ENCODE measurements at places on chromosomes 7 and 10.

DNA sequence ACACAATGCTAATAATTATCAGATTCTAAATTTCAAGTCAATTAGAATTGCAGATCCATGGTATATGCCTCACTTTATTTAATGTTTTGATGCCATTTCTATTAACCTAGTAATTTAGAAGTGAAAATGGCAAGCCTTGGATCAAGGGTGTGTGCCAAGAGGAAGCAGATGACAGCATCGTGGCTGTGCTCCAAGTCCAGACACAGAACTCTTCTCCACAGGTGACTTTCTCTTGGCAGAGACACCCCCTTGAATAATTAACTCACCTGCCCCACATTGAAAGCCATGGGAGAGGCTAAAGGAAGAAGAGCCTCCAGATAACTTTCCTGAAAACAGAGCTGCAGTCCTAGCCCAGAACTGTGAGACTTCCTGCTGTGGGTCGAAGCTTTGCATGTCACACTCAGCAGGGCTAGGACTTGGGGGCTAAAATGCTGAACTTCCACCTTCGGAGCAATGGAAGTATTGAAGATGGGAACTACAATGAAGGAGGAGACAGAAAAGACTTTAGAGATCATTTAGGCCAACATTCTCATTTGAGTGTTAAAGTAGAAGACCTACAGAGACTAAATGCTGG is 996 bp upstream of the C10orf90 start:
- H3K36me3 ChIP-seq = no peaks in the 10 kb centered on the region
- H3K4me3 ChIP-seq = no peak overlapping the region
- no peak for DNase-seq

- peaks cover 15% of the 10 kb centered on the region for H3K4me1 ChIP-seq
- H3K27me3 ChIP-seq = no peaks in the 10 kb centered on the region
- H3K4me3 ChIP-seq = no peak overlapping the region
- DNase-seq = no peak
Measured at GRCh38 chr7:72492461-72493065, 80.4 kb upstream of the CALN1 start.

GRCh38 chr7:105822806-105823205 is 53.6 kb downstream of the ATXN7L1 start:
- H3K36me3 ChIP-seq = peaks cover 7% of the 10 kb centered on the region
- no peaks in the 10 kb centered on the region for H3K27me3 ChIP-seq
- no peak for DNase-seq
- peaks cover 29% of the 10 kb centered on the region for H3K4me1 ChIP-seq

GRCh38 chr10:17348501-17349349 is 105.7 kb downstream of the ST8SIA6 start:
- H3K36me3 ChIP-seq = peaks cover 9% of the 10 kb centered on the region
- H3K4me1 ChIP-seq = peaks cover 5% of the 10 kb centered on the region
- H3K27me3 ChIP-seq = no peaks in the 10 kb centered on the region
- no peak overlapping the region for H3K27ac ChIP-seq
- no peak for DNase-seq

- H3K4me3 ChIP-seq = no peak overlapping the region
- H3K36me3 ChIP-seq = no peaks in the 10 kb centered on the region
- no peaks in the 10 kb centered on the region for H3K27me3 ChIP-seq
- H3K27ac ChIP-seq = no peak overlapping the region
- no peaks in the 10 kb centered on the region for H3K4me1 ChIP-seq
Measured at GRCh38 chr10:17984056-17984455, 32.3 kb downstream of the SLC39A12 start.

DNA sequence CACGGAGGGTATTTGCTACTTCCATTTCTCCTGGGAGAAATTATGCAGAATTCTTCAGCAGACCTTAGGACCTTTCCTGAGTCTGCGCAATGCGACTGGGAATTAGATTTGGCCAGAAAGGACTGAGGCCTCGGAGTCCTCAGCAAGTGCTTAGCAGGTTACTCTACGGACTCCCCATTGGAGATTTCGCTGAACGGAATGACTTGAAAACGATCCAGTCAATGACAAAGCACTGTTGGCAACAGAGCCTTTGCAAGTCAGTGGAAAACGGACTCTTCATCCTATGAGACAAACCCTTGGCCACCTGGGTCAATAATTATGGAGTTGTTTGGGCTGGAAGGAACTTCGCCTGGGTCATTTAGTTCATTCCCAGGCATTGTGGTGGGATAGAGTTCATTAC is 107.4 kb downstream of the FAM204A start:
- H3K4me3 ChIP-seq = no peak overlapping the region
- H3K27ac ChIP-seq = no peak overlapping the region
- H3K4me1 ChIP-seq = no peaks in the 10 kb centered on the region
- H3K36me3 ChIP-seq = no peaks in the 10 kb centered on the region
- H3K27me3 ChIP-seq = peaks cover 16% of the 10 kb centered on the region

GRCh38 chr10:79018521-79019011 is 50.2 kb upstream of the ZMIZ1 start:
- no peak overlapping the region for H3K4me3 ChIP-seq
- no peak for DNase-seq
- H3K27ac ChIP-seq = no peak overlapping the region
- peaks cover 5% of the 10 kb centered on the region for H3K4me1 ChIP-seq
- H3K27me3 ChIP-seq = no peaks in the 10 kb centered on the region
- H3K36me3 ChIP-seq = peaks cover 4% of the 10 kb centered on the region

DNA sequence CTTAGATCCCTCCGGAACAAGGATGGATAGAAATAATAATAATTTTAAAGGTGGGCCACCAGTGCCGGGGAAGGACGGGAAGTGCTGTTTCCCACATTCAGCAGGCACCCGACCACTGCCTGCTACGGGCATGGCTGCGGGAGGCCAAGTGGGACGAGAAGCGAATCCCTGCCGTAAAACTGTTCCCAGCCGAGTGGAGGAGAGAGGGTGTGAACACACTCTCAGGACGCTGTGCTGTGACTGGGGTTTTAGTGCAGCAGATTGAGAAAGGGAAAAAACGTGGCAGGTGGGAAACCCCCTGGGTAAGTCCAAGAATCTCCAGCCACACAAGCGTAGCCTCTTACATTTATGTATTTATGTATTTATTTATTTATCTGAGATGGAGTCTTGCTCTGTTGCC is 158.8 kb downstream of the DNAJB6 start:
- H3K36me3 ChIP-seq = peaks cover 18% of the 10 kb centered on the region
- H3K4me1 ChIP-seq = peaks cover 18% of the 10 kb centered on the region
- no peak overlapping the region for H3K27ac ChIP-seq
- H3K4me3 ChIP-seq = no peak overlapping the region
- no peak for DNase-seq
- H3K27me3 ChIP-seq = peaks cover 27% of the 10 kb centered on the region

DNA sequence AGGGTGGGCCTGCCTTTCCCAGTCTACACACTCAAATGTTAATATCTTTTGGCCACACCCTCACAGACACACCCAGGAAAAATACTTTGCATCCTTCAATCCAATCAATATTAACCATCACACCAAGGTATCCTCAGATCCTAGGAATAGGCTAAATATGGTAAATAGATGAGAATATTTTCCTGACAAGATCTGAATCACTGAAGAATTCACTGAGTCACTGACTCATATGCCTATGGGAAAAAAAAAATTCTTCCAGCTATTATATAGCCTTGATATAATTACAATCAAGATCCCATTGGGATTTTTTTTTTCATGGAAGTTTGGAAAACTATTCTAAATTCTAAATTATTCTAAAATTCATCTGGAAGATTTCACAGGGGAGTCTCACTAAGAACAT is 65.8 kb downstream of the INHBA start:
- no peak for DNase-seq
- H3K27ac ChIP-seq = no peak overlapping the region
- H3K4me3 ChIP-seq = no peak overlapping the region
- no peaks in the 10 kb centered on the region for H3K36me3 ChIP-seq
- peaks cover 7% of the 10 kb centered on the region for H3K4me1 ChIP-seq
- H3K27me3 ChIP-seq = no peaks in the 10 kb centered on the region

- no peaks in the 10 kb centered on the region for H3K36me3 ChIP-seq
- H3K4me3 ChIP-seq = no peak overlapping the region
- H3K27me3 ChIP-seq = no peaks in the 10 kb centered on the region
- no peaks in the 10 kb centered on the region for H3K4me1 ChIP-seq
- no peak overlapping the region for H3K27ac ChIP-seq
Measured at GRCh38 chr10:23648618-23649017, 209.7 kb downstream of the OTUD1 start.

DNA sequence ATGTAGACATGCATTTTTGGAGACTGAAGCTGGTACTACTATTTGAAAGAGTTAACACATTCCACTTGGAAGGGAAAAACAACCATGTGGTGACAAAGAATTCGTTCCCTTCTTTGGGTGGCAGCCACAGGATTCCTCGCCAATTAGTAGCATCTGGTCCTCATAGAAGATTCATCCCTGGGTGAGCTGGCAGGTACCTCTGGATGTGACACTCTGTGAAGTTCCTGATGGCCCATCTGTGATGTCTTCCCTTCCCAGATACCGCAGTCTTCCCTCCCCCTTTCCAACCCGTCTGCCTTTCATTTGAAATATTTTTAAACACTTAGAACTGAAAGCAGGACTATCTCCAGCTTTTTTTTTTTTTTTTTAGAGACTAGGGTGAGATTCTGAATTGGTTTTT is 569.5 kb downstream of the TYW1 start:
- H3K4me1 ChIP-seq = no peaks in the 10 kb centered on the region
- H3K4me3 ChIP-seq = no peak overlapping the region
- no peaks in the 10 kb centered on the region for H3K27me3 ChIP-seq

- H3K27ac ChIP-seq = no peak overlapping the region
- peaks cover 9% of the 10 kb centered on the region for H3K4me1 ChIP-seq
- no peak for DNase-seq
- no peaks in the 10 kb centered on the region for H3K36me3 ChIP-seq
- no peak overlapping the region for H3K4me3 ChIP-seq
Measured at GRCh38 chr10:95314192-95314918, 23.6 kb upstream of the PDLIM1 start.

GRCh38 chr7:48347230-48347825 is 176.1 kb downstream of the ABCA13 start:
- no peaks in the 10 kb centered on the region for H3K4me1 ChIP-seq
- no peak overlapping the region for H3K4me3 ChIP-seq
- no peaks in the 10 kb centered on the region for H3K27me3 ChIP-seq
- H3K36me3 ChIP-seq = no peaks in the 10 kb centered on the region

- H3K36me3 ChIP-seq = no peaks in the 10 kb centered on the region
- DNase-seq = no peak
- no peaks in the 10 kb centered on the region for H3K4me1 ChIP-seq
- H3K27ac ChIP-seq = no peak overlapping the region
Measured at GRCh38 chr7:94111009-94111408, 106.9 kb upstream of the BET1 start.

DNA sequence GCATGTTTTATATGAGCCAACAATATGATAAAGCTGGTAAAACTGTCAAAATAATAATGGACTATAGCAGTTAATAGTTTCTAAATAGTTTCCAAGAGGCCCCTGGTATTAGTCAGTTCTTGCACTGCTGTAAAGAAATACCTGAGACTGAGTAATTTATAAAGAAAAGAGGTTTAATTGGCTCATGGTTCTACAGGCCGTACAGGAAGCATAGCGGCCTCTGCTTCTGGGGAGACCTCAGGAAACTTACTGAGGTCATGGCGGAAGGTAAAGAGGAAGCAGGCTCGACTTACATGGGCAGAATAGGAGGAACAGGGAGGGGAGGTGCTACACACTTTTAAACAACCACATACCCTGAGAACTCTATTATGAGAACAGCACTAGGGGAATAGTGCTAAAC is 104.6 kb downstream of the PPP1R9A start:
- H3K27ac ChIP-seq = no peak overlapping the region
- H3K36me3 ChIP-seq = no peaks in the 10 kb centered on the region
- H3K27me3 ChIP-seq = no peaks in the 10 kb centered on the region
- no peaks in the 10 kb centered on the region for H3K4me1 ChIP-seq
- no peak for DNase-seq
- no peak overlapping the region for H3K4me3 ChIP-seq

GRCh38 chr10:70588859-70589570 is 13.5 kb downstream of the PRF1 start:
- H3K27me3 ChIP-seq = no peaks in the 10 kb centered on the region
- H3K4me3 ChIP-seq = no peak overlapping the region
- peak; percentile 39 for DNase-seq

DNA sequence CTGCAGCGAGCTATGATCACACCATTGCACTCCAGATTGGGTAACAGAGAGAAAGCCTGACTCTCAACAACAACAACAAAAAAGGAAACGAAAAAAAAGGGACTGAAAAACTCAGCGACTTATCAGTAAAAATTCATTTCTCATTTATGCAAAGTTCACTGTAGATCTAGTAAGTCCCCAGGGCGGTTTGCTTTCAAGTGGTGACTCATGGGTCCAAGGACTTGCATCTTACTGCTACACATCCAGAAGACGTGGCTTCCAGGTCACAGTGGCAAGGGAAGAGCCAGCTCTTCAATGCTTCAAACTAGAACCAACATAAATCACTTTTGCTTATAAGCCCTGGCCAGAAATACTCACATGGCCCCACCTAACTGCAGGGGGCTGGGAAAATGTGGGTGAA is 178.3 kb upstream of the AUTS2 start:
- peaks cover 7% of the 10 kb centered on the region for H3K27me3 ChIP-seq
- no peaks in the 10 kb centered on the region for H3K36me3 ChIP-seq
- no peak for DNase-seq
- no peaks in the 10 kb centered on the region for H3K4me1 ChIP-seq

DNA sequence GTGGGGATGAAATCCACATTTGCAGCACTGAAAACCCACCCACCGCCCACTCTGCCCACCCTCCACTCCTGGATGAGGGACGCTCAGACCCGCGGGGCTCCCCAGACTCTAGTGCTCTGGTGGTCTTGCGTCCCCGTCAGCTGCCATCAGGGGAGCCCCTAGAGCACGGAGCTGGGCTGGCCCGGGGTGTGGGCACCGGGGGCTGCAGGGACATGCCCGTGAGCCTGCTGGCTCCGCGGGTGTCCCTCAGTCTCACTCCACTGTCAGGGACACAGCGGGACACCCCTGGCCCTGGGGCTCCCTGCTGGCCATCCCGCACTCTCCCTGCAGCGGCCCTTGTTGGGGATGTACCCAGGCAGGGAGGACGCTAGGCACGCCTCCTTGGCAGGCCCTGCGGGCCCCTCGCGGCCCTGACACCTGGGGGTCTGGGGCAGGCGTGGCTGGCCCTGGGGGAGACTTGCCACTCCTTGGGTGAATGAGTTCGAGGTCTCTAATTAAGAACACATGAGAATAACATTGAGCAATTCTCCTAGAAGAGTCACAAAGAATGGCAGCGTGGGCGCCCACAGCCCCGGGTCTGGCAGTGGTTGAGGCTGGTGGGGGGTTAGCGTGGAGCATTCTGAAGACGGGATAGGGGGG is 64.2 kb downstream of the CFAP46 start:
- peak; percentile 58 for DNase-seq
- no peaks in the 10 kb centered on the region for H3K4me1 ChIP-seq
- peaks cover 22% of the 10 kb centered on the region for H3K27me3 ChIP-seq

GRCh38 chr10:89503151-89503550 is 32.2 kb downstream of the SLC16A12 start:
- no peak for DNase-seq
- H3K36me3 ChIP-seq = no peaks in the 10 kb centered on the region
- no peaks in the 10 kb centered on the region for H3K4me1 ChIP-seq
- peaks cover 38% of the 10 kb centered on the region for H3K27me3 ChIP-seq
- no peak overlapping the region for H3K4me3 ChIP-seq

- peak overlapping the region; percentile 94 for H3K4me3 ChIP-seq
- DNase-seq = no peak
- H3K27ac ChIP-seq = peak overlapping the region; percentile 91
- peaks cover 14% of the 10 kb centered on the region for H3K27me3 ChIP-seq
Measured at GRCh38 chr10:32445036-32445435, 904 bp upstream of the CCDC7 start.

GRCh38 chr7:128755075-128755818 is 16.1 kb downstream of the CALU start:
- no peak for DNase-seq
- H3K4me1 ChIP-seq = peaks cover 4% of the 10 kb centered on the region
- no peak overlapping the region for H3K4me3 ChIP-seq
- H3K36me3 ChIP-seq = peaks cover 26% of the 10 kb centered on the region
- no peaks in the 10 kb centered on the region for H3K27me3 ChIP-seq
- H3K27ac ChIP-seq = no peak overlapping the region
